Esophagus mucosa (tissue), 1 donor: ENCODE measurements at places on chromosomes 16 and 17. TPM values are rescaled to one million over a fixed set of nuclear protein-coding genes. Genes with fewer than 3 reads are reported as not detected.

Gene GRIN2A
- not detected for total RNA-seq

- ATAC-seq, result peak; percentile 22
Observed at GRCh38 chr17:10779609-10780008, 24.3 kb downstream of the TMEM238L start.

Gene RHOT2
- total RNA-seq, result 58.7 TPM

- ATAC-seq, result no peak
Observed at GRCh38 chr17:76417499-76418143, 33.2 kb downstream of the SPHK1 start.

Gene RUSF1
- 29.9 TPM for total RNA-seq

- no peak for ATAC-seq
Observed at GRCh38 chr17:63329876-63330275, 116.2 kb downstream of the CYB561 start.

Gene RBBP6
- total RNA-seq, result 28.4 TPM

DNA sequence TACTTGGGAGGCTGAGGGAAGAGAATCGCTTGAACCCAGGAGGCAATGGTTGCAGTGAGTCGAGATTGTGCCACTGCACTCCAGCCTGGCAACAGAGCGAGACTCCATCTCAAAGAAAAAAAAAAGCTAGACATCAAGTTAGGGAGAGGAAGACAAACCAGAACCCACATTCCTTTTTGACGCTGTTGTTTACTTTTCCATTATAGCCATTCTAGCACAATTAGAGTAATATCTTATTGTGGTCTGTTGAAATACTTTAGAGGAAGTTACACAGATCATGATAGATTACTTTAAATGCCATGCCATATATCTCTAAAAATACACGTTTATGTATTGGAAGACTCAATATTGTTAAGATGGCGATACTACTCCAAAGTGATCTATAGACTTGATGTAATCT, 16.5 kb upstream of the ABCC1 start:
- no peak for ATAC-seq

GRCh38 chr17:27793168-27793905, 7.0 kb downstream of the NOS2 start:
- ATAC-seq, result no peak

Gene KRTAP9-4
- not detected for total RNA-seq

Gene TMEM92
- total RNA-seq, result 0.88 TPM

Gene HOXB8
- not detected for total RNA-seq

Gene MYH2
- total RNA-seq, result 0.56 TPM

DNA sequence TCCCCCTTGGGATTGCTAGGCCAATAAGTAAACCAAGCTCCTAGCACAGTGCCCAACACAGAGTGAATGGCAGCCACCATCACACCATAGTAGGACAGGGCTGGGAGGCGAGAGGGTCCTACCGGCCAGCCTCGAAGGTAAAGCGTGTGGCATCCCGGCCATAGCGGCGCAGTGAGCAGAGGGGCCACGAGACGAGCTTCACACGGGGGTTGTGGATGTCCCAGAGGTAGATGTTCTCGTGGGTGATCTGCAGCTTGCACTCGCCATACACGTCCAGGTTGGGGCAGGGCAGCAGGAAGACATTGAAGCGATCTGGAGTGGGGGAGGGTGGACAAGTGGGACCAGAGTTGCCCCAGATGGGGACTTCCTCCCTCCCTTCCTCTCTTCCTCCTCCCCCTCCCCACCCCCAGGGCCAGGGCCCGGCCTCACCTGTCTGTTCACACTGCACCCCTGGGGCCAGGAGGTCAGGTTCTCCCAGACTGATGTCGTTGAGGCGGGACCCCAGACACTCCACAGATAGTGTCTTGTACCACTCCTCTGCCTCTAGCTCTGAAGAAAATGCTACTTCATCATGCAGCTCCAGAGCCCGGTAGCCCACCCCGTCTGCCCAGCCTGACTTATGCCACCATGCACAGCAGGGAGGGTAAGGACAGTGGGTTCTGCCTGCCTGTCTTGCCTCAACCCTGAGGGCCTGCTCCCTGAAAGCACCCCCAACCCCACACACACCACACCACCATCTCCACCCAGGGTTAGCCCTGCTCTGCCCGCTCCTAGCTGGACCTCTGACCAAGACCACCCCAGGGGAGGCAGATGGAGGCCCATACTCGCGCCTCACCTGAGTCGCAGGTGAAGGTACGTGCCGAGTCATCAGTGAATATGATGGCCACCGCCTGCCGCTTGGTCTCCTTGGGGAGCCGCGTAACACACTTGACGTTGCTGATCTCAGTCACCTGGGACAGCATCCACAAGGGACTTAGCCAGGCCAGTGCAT, 11.3 kb downstream of the DOK4 start:
- no peak for ATAC-seq

Gene ITGAD
- total RNA-seq, result not detected

DNA sequence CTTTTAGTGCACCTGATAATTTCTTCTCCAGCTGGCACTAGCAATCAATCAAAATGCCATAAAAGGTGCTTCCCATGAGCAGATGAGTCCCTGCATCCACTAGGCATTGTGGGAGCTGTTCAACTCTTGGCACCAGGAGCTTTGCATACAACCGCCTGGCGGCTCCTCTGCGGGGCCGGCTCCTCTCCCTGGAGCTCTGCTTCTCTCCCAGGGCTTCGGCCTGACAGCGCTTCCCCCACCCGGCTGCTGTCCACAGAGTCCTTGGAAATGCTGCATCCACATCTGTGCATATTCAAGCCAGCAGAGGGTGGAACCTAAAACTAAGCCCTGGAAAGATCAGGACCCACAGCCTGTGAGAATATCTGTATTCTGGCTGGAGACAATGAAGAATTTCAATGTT, 62.9 kb downstream of the LMF1 start:
- no peak for ATAC-seq
